ENCODE measurements at places on chromosomes 7 and 10.
A peak's percentile ranks its signal among the peaks of the same experiment; 100 is the strongest.

- DNase-seq = no peak
These were observed 143.8 kb upstream of the RHEB start for GRCh38 chr7:151663382-151664100.

DNA sequence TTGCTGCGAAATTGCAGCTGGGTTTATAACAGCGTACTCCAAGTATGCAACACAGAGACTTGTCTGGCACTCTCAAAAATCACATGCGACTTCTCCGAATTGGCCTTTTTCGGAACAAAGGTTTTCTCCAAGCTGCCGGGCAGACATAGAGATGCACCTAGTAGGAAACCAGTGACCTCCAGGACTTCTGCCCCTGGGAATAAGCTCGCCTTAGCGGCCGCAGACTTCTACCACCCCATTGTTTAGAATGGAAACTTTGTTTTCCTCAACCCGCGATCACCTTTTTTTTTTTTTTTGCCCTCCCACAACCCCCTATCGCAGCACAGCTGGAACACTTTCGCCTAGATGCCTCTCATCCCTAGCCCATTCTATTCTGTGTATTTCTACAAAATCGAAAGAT lies 4.9 kb upstream of the HOXA10 start:
- DNase-seq = no peak

GRCh38 chr10:132943791-132944404 lies 1.5 kb upstream of the CFAP46 start:
- no peak for DNase-seq

DNA sequence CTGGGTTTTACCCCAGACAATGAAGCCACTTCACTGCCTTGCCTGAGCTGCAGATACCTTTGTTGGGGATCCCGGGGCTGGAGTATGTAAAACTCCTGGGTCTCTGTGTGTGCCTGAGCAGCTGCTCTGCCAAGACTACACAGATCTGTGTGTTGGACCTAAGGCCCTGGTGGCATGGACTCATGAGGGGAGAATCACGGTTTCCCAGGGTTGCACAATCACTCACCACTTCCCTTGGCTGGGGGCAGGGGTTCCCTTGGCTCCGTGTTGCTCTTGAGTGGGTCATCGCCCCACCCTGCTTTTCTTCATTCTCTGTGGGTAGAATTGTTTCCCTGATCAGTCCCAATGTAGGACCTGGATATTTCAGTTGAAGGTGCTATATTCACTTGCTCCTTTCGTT lies 13.9 kb upstream of the TBATA start:
- DNase-seq = no peak

DNA sequence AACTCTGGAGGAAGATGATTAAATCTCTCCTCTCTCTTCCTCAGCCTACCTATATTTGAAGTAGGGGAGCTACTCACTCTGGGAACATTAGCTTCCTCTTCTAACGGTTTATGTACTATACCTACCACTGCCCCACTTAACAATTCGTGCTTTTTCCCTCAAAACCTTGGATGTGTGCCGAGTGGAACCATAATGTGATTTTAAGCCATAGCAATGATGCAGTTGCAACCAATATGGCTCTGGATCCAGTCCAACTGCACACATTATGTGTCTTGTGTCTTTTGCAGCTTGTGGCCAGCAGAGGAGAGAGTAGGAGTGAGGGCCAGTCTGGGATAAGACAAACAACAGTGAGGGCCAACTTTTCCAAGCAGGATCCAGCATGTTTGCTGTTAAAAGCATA lies 170.7 kb downstream of the GATA3 start:
- DNase-seq = no peak

GRCh38 chr10:56662765-56663447 lies 301.8 kb upstream of the ZWINT start:
- no peak for DNase-seq

- no peak for DNase-seq
These were observed 137.1 kb downstream of the KAT6B start for GRCh38 chr10:74963549-74963948.

GRCh38 chr10:95543459-95543858 lies 17.7 kb downstream of the SORBS1 start:
- no peak for DNase-seq

DNA sequence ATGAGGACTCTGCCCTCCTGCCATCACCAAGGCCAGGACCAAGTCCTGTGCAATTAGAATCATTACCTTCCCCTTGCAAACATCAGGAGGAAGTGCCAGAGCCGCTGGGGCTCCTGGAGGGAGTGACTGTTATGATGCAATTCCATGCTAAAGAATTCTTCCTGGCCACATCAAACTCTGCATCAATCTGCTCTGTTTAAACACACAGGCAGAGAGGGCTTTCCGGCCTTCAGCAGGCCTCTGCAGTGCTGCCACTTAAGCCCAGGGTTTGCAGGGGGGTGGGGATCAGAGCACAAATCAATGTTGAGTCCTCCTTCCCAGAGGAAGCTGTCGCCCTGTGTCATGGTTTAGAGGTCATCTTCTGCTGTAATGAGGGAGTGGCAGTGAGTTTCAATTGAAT lies 58.1 kb downstream of the CTBP2 start:
- DNase-seq = no peak

DNA sequence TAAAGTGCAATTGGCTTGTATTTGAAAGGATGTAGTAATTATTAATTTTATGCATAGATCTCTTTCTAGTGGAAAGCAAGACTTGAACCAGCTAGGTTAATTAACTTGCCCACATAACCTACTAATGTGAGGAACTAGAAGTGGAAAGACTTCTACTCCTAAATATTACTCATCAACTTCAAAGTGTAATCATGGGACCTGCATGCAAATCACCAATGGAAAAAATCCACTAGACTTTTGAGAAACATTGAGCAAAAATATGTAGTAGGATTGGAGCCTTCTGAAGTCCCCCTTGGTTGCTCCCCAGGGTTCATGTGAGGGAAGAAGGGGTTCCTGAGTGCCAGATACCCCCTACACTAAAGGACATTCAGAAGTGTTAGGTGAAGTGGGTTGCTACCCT lies 240.2 kb downstream of the PTEN start:
- no peak for DNase-seq

DNA sequence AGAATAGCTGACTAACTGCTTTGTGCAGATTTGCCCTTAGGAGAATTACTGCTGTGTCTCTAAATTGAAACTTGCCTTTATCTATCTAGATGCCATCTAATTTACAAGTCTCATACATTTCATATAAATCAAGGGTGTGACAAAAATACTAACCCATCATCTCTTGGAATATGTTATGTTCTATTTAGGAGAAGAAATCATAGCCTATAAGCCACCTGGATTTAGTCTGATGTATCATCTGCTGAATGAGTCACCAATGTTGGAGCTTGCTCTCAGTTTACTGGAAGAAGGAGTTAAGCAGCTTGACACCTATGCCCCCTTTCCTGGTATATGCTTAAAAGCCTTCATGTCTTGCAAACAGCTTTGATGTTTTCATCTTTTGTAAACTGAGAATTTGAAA lies 43.5 kb downstream of the NUP205 start:
- no peak for DNase-seq

- no peak for DNase-seq
These were observed 43.1 kb downstream of the ARL4A start for GRCh38 chr7:12730523-12730922.

DNA sequence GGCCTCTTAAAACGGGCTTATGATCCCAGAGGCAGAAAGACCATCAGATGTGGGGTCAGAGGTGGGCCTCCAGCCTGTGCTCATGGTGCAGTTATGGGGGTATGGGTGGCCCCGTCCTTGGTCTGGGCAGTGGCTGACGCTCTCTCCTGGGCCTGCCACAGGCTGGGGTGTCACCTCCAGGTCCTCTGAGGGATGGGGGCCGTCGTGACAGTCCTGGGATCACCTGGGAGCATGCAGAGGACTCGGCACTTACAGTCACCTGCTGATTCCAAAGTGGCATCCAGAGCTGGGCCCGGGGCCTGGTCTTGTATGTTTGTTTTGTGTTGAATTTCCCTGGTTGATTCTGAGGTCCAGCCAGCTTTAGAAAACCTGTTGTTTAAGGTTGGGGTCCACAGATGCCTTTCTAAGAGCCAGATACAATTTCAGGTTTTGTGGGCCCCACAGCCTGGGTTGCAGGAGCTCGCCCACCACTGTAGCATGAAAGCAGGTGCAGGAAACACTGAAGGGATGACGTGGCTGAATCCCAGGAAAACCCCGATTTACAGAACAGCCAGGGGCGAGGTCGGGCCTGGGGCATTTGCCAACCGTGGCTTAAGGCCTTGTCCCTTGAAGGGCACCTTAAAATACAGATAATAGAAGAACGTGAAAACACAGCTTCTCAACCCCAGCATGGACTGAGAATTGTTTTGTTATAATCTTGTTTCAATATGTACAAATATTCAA lies 170.7 kb upstream of the PPP2R2D start:
- DNase-seq = no peak

DNA sequence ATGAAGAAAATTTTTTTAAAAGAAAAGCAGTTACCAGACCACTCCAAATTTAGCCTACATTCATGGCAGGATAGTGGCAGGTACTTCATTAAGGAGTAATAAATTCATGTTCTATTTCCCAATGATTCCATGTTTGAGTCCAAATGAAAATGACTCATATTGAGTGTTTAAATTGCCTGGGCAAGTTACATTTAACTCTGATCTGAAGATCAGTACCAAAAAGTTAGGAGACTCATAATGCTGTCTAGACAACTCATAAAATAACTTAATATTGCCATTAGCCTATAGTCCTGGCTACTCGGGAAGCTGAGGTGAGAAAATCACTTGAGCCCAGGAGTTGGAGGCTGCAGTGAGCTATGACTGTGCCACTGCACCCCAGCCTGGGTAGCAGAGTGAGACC lies 13.0 kb downstream of the BRAF start:
- DNase-seq = no peak

DNA sequence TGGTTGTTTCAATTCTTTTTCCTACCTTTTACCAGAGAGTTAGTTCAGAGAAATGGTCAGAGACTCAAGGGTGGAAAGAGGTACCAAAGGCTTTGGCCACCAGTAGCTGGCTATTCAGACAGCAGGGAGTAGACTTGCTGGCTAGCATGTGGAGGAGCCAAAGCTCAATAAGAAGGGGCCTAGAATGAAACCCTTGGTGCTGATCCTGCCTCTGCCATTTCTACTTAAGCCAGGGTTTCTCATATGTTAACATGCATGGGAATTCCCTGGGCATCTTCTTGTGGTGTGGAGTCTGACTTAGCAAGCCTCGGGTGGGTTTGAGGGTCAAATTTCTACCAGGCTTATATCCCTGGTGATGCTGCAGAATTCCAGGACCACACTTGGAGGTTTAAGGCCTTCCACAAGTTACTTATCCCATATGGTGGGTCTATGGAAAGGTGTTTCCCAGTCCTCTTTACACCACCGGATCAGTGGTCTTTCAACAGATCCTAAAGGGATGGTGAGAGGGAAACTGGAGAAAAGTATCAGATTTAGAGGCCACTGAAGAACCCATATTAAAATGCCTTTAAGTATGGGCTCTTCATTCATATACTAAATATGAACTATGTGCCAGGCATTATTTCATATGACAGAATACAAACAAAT lies 3.2 kb downstream of the IL6 start:
- no peak for DNase-seq

- no peak for DNase-seq
These were observed 7.8 kb downstream of the PDIA4 start for GRCh38 chr7:149020483-149020882.

GRCh38 chr7:43572516-43573049 lies 10.3 kb upstream of the STK17A start:
- DNase-seq = peak; percentile 65

- no peak for DNase-seq
These were observed 91.9 kb downstream of the ZNF783 start for GRCh38 chr7:149353739-149354504.

- no peak for DNase-seq
These were observed 4.4 kb downstream of the RASSF4 start for GRCh38 chr10:44963772-44964633.

- DNase-seq = peak; percentile 87
These were observed 27.6 kb upstream of the RNF32 start for GRCh38 chr7:156612930-156613329.

- DNase-seq = no peak
These were observed 512.6 kb downstream of the PHTF2 start for GRCh38 chr7:78311181-78311580.

DNA sequence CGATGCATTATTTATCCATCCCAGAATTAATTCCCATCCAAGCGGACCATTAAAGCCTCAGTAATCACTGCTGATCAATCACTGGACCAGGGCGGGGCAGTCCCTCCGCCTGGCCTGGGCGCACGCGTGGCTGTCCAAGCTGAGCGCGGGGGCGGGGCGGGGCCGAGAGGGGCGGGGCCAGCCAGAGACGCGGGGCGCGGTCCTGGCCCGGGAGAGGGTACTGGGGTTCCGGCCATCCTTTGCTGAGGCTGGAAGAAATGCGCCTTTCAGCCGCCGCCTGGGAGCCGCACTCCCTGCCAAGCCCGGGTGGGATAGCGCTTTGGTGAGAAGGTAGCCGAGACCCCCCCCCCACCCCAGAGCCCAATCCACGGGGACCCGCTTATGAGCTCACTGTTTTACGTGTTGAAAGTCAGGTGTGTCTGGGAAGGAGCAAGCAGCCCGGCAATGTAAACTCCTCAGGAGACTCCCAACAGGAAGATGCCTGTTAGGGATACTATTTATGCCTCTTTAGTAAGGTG lies at the start of gene ARHGAP22:
ARHGAP22 (minus strand) TSS at position 83 of the 518 bp plus-strand sequence. CDS start 277 bp downstream, outside the sequence.
- DNase-seq = peak; percentile 28

- no peak for DNase-seq
These were observed 95.5 kb downstream of the UBE3C start for GRCh38 chr7:157234271-157234670.

Data from activated CD4-positive, alpha-beta T cell treated with anti-CD3 and anti-CD28 coated beads for 36 hours (primary cell).